AG04450 (cell line): ENCODE measurements at places on chromosomes 4 and X. TPM values are rescaled to one million over a fixed set of nuclear protein-coding genes. Genes with fewer than 3 reads are reported as not detected.
A peak's percentile ranks its signal among the peaks of the same experiment; 100 is the strongest.

GRCh38 chrX:74509989-74510388 is 88.7 kb downstream of the SLC16A2 start:
- DNase-seq = no peak

Gene MUC7
- not detected in 2 replicates for polyA plus RNA-seq

- DNase-seq = no peak
Measured at GRCh38 chr4:128385683-128386304, 98.2 kb upstream of the PGRMC2 start.

DNA sequence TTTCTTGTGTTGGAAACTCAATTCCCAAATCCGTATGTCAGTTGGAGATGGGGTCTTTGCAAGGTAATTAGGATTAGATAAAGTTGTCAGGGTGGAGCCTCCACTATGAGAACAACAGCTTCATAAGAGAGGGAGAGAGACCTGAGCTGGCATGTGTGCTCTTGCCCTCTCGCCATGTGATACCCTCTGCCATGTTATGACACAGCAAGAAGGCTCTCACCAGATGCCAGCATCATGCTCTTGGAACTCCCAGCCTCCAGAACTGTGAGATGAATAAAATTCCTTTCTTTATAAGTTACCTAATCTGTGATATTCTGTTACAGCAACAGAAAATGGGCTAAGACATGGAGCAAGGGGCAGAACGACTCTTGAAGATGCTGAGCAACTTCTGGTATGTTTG is 201.9 kb upstream of the BOD1L1 start:
- no peak for DNase-seq

DNA sequence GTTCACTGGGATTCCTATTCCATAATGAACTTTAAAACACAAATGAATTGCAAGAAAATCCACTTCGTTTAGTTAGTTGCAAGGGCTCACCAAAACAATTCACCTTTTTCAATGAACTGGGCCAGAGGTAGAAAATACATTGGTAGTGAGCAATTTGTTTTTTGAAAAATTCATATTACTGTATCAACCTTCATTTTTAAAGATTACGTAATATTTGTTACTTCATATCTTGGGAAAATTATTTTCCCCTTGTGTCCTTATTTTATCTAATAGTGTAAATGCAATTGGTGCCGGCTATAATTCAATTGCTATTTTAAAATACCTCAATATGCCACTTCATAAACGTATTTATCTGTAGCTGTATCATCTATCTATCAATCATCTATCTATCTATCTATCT is 41.5 kb downstream of the MFAP3L start:
- DNase-seq = no peak

- no peak for DNase-seq
Measured at GRCh38 chr4:124743711-124744110, 31.2 kb upstream of the ANKRD50 start.

Gene TMPRSS11A
- not detected in 2 replicates for polyA plus RNA-seq

Gene MAGEA1
- polyA plus RNA-seq = not detected in 2 replicates

- no peak for DNase-seq
Measured at GRCh38 chr4:89064848-89065247, 7.9 kb upstream of the FAM13A start.

DNA sequence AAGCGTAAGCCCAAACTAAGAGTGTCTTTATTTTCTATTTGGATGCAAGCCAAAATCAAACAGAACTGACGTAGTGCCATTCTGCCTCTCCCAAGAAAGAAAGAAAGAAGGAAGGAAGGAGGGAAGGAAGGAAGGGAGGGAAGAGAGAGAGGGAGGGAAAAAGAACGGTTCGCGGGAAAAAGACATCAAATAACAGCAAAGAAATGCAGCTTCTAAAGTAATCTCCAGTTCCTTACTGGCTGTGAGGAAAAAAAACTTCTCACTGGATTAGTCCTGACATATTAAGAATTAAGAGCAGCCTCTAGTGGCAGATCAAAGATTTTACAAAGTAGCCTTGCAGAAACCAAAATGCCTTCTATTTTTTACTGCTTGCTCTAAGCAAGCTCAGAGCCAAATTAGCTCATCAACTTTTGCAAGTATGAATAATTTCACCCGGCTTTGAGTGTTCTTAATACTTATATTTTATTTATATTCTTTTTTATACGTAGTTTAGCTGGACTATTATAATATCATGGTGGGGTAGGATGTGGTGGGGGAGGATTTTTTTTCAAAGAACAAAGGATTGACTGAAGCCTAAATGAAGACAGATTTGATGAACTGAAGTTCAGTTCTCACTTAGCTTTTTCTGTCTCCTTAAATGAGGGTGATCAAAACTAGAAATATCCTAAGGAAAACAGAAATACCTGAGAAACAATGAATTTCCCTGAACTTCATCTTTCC is 36.6 kb downstream of the PITX2 start:
- DNase-seq = peak; percentile 2

- DNase-seq = no peak
Measured at GRCh38 chrX:153501530-153501929, 6.8 kb downstream of the BGN start.

Gene PCSK1N
- polyA plus RNA-seq = not detected in 2 replicates

Gene SLC2A9
- polyA plus RNA-seq = 2.4 and 3.0 TPM in 2 replicates

GRCh38 chr4:186037692-186038658 is 31.0 kb upstream of the TLR3 start:
- DNase-seq = peak; percentile 60

GRCh38 chr4:68673143-68673542 is 2.7 kb upstream of the UGT2B15 start:
- DNase-seq = no peak

DNA sequence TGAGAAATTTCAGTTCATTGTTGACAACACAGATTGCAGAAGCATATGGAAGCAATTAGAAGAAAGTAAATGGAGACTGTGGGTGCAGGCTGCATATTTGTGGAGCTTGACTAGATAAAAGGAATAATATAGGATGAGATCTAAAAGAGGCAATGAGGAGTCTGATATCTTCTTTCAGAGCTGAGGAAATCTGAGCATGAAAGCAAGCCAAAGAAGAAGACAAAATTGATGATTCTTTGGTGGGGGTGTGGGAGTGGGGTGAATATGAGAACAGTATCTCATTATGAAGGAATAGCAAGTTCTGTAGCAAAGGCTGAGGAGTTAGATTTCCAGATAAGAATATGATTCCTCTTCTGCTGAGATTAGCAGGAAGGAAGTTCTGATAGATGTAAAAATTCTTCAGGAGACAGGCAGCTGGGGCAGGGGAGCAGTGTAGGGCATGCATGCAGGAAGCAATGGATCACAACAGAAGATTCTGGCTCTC is 6.1 kb upstream of the PDHA2 start:
- no peak for DNase-seq

DNA sequence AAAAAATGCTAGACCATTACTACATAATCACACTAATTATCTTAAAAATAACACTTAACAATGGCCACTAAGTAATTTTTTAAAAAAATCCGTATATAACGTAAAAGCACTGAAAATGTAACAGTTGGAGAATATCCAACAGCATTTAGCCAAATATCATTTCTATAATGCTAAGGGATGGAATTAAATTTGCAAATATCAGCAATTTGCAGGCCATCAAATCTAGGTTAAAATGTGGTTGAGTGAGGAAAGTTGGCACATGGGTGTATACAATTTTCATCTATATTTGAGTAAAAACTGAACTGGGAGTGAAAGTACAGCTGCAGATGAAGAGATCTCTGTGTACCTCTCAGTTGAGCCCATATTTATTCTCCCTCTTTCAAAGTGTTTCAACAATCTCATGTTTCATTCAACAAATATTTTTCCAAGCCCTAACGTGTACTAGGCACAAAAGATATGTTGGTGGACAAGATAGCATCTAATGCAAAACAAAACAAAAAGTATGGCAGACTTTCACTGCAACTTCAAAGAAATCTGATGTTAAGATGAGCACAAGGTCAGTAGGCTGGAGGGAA is 63.0 kb downstream of the MBNL3 start:
- no peak for DNase-seq

- no peak for DNase-seq
Measured at GRCh38 chrX:69362856-69363255, 141.3 kb upstream of the NALF2 start.

GRCh38 chr4:94127707-94128328 is 79.8 kb upstream of the SMARCAD1 start:
- DNase-seq = peak; percentile 2

GRCh38 chr4:73735231-73735630 is 5.1 kb upstream of the CXCL8 start:
- peak; percentile 6 for DNase-seq

Gene NPFFR2
- polyA plus RNA-seq = not detected in 2 replicates

Gene EIF2S3
- polyA plus RNA-seq = 117 and 139 TPM in 2 replicates

DNA sequence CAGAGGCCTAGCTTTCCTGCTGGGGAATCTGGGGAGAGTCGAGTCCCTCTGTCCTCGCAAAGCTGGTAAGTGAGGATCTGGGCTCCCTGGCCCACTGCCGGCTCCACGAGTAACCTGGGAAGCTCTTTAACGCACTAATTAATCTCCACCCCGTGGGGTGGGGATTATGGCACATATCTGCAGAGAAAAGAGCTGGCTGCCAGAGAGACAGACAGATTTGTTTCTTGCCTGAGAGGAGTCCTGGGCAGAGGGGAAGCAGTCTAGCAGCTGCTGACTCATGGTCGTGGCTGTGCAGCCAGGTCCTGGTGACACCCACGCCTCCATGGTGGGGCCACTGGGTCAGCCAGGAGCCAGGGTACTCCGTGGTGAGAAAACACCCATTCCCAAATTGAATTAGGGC is 14.0 kb downstream of the SORCS2 start:
- no peak for DNase-seq

Gene GLRB
- polyA plus RNA-seq = 8.3 and 11.8 TPM in 2 replicates

DNA sequence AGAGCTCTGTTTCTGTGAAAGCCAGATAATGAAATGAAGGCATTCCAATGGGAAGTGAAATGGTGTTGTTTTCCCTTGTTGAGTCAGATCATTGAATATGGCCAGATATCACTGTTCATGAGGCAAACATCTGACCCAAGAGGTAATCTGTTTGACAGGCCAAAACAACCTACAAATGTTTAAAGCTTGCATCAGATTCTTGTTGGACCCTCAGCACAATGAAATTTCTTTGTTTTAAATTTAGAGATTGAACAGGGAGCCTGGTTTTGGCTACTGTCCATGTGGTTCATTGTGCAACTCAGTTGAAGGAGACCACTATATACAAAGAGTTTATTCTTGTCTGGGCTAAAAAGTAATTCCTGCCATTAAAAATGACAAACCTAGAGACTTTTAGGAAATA is 159.1 kb downstream of the AFF2 start:
- DNase-seq = no peak

Gene GLUD2
- polyA plus RNA-seq = 1.3 and 1.4 TPM in 2 replicates

DNA sequence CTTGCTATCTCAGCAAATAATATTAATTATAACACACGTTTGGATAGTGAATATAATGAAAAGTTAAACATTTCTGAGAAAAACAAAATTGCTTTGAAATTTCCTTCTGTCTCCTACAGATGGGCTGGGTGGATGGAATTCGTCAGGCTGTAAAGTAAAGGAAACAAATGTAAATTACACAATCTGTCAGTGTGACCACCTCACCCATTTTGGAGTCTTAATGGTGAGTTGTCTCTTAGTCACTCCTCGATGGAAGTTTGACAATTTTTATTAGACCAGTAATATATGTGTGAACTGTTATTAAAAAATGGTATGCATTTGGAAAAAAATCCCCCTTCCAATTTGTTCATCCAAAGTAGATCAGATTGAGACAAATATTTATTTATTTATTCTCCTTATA is 92.5 kb upstream of the BRS3 start:
- no peak for DNase-seq

- no peak for DNase-seq
Measured at GRCh38 chr4:106337916-106338315, 21.6 kb downstream of the AIMP1 start.

Gene UGT2B17
- polyA plus RNA-seq = not detected in 2 replicates

GRCh38 chrX:100649550-100650356 is 5.8 kb downstream of the SRPX2 start:
- DNase-seq = peak; percentile 78

Gene C4orf50
- not detected in 2 replicates for polyA plus RNA-seq

DNA sequence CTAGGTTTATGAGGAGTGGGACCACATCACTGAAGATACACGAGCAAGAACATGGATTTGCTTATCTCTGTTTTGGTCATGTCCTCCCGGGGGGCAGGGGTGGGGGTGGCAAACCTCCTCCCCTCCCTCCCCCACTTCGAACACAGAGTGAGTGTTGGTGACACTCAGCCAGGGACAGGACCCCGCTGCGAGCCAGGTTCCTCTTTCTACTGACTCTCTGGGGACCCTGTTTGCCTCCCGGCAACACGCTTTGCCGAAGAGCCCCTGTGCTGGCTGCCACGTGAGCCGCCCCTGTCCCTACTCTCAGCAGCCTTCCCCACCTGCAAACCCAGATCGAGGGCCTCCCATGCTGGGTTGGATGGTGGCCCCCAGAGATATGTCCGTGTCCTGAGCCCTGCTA is 34.7 kb downstream of the P2RY8 start:
- DNase-seq = no peak

DNA sequence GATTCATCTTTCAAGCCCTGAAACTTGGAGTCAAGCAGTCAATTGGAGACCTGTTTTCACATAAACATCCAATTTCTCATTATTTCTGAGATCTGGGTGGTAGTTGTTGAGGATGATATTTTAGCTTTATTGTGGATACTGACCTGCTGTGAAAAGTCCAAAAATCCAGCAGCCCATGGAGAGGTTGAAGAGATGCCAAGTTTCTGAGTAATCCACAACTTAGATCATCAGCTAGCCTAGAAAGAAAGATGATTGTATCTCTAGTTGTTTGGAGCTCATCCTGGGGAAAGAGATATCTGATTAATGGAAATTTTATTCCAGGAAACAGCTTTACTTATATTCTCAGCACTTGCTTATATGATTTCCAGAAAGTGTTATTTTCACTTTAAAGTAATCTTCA is 48.6 kb upstream of the DCX start:
- DNase-seq = no peak

DNA sequence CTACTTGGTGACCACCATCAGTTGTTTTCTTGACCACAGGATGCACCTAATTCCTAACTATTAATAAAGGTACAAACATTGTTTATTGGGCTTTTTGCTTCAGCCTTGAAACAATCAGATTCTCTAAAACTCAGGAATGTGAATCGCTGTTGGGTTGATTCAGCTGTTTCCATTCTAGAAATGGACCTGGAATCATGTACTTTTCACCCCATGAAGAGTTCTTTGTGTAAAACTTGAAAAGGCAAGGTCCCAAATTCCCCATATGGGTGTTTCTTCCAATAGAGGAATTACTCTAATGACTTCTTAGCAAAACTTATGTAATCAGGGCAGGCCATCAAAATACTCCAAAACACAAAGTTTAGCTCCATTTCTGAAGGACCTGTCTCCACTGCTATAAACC is 7.4 kb downstream of the AFAP1 start:
- no peak for DNase-seq

DNA sequence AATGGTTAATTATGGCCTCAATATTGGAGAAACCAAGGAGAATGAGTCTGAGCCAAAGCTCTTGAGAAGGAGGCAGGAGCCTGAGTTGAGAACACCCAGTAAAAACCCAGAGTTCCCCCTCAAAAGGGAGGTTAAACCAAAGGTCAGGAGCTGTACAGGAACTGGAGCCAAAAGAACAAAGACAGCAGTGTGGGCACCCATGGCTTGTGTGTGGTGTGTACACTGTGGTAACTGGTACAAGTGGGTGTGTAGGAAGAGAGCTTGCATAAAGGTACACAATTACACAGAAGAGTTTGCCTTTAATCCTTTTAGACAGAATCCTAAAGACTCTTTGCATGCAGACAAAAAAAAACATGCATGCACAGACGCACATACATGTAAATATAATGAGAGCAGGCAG is 87.1 kb downstream of the IGSF1 start:
- DNase-seq = no peak

GRCh38 chr4:134154097-134154496 is 47.5 kb downstream of the PABPC4L start:
- DNase-seq = no peak

Gene ZNF827
- 9.8 and 12.2 TPM in 2 replicates for polyA plus RNA-seq
